Stimulated activated CD4-positive, alpha-beta T cell treated with anti-CD3 and anti-CD28 coated beads, TNF-alpha, amount 100 ng/mL, for 48 hours (primary cell): ENCODE measurements at places on chromosomes 12 and 14.

- DNase-seq, result no peak
These were observed 126.9 kb downstream of the KTN1 start for GRCh38 chr14:55706893-55707292.

DNA sequence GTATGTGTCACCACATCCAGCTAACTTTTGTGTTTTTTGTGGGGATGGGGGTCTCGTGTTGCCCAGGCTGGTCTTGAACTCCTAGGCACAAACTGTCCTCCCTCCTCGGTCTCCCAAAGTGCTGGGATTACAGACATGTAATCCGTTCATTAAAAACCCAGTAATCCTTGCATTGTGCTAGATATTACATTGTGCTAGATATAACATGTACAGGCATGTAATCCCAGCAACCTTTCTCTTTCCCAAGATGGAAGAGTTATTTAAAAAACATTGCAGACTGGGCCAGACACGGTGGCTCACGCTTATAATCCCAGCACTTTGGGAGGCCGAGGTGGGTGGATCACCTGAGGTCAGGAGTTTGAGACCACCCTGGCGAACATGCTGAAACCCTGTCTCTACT, 19.7 kb downstream of the ELK3 start:
- DNase-seq, result no peak

DNA sequence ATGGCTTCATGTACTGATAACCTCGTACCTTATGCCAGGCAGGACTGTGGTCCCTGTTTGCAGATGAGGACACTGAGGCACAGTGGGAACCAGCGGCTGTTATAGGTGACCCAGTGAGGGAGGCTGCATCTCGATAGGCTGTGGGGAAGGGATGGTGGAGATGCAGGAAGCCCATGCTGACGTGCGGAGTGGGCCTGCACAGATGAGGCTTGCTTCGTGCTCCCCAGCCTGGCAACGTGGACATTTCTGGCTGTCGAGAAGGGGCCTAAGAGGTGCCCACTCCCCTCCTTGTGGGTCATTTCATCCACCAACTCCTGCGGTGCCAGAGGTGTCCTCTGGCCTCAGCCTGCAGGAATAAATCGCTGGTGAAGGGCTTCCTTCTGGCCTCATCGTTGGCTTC, 107.4 kb downstream of the SLC25A47 start:
- no peak for DNase-seq

DNA sequence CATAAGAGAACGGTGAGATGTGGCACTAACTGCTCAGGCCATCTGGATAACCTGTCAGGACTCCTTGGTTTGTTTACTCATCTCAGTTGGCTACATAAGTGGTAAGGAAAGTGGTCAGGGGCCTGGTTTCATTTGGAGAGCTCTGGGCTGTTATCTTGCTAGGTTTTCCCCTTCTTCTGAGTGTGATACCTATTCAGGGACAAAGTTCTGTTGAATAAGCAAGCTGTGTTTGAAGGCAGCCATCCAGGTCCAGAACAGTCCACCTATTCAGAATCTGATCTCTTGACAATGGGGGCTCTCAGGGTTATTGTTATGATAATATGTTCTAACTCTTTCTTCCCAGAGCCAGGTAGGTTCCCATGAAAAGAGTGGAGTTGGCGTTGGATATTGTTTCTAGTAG, 194.9 kb downstream of the PAH start:
- no peak for DNase-seq

GRCh38 chr14:105484069-105484996, 2.4 kb upstream of the CRIP1 start:
- no peak for DNase-seq

GRCh38 chr14:30957813-30958370, 67.6 kb upstream of the AP4S1 start:
- no peak for DNase-seq

GRCh38 chr12:65560286-65560685, 264.0 kb upstream of the HMGA2 start:
- no peak for DNase-seq

- no peak for DNase-seq
These were observed 9.0 kb downstream of the ADCY6 start for GRCh38 chr12:48779869-48780268.

- no peak for DNase-seq
These were observed 9.1 kb downstream of the RAB2B start for GRCh38 chr14:21467616-21468015.

DNA sequence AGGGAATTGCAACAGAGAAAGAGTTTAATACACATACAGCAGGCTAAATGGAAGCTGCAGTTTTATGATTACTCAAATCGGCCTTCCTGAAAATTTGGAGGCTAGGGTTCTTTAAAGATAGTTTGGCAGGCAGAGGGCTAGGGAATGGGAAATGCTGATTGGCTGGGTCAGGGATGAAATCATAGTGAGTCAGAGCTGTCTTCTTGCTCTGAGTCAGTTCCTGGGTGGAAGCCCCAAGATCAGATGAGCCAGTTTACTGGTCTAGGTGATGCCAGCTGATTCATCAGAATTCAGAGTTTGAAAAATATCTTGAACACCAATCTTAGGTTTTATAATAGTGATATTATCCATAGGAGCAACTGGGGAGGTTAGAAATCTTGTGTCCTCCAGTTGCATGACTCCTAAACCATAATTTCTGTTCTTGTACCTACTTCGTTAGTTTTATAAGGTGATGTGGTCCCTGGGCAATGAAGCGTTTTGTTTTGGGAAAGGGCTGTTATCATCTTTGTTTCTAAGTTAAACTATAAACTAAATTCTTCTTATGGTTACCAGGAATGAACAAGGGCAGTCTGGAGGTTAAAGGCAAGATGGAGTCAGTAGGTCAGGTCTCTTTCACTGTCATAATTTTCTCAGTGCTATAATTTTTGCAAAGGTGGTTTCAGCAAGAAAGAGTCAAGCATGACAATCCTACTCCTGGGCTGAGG, 257.8 kb upstream of the CCDC196 start:
- DNase-seq, result peak; percentile 27

GRCh38 chr12:122604993-122605392, 77.9 kb downstream of the KNTC1 start:
- no peak for DNase-seq

DNA sequence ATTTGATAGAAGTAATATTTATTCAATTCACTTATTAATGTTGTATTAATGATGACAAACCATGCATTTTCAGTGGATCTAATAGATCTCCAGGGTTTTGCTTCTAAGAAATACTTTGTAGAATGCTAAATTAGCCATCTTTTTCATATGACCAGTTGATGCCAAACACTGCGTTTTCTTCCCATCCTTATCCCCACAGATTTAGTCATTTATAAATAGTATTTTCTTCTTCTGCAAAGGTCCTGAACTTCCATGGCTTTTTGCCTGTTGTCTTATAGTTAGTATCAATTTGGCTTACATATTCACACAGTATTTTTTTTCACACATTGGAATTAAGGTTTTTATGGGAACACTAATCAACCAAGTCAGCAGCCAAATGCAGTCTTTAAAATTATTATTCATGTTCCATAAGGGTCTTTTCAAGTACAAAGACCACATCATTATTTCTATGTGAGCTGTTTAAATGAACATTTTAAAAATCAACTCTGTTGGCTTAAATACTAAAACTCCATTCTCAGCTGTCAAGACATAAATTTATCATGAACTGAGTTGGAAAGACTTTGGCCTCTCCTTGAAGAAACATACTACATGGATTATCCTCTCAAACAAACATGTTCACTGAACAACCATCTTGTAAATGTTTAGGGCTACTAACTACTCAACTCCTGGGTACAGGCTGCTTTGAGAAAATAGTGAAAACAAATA, 1278.4 kb upstream of the FLRT2 start:
- no peak for DNase-seq

DNA sequence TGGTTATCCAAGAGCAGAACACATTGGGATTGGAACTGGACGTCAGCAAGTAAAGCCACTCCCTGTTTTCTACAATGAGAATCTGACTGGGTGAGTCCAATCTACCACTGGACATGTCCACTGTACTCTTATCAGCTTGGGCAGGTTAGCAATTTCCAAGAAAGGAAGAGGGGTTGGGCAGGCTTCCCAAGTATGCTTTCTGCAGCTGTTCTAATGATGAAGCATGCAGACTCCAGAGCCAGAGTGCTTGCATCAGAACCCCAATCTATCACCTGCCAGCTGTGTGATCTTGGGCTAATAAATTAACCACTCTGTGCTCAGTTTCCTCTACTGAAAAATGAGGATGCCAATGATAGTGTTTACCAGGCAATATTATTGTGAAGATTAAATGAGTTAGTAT, 92.0 kb downstream of the EMP1 start:
- no peak for DNase-seq

GRCh38 chr12:50597200-50598195, 92.7 kb downstream of the DIP2B start:
- DNase-seq, result peak; percentile 41

DNA sequence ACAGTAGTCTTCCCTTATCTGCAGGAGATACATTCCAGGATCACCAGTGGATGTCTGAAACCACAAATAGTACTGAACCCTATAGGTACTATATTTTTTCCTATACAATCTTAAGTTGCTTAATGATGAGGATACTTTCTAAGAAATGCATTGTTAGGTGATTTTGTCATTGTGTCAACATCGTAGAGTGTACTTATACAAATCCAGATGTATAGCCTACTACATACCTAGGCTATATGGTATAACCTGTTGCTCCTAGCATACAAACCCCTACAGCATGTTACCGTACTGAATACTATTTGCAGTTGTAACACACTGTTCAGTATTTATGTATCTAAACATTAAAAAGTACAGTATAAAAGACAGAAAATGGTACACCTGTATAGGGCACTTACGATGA, 165.9 kb downstream of the SLC35F4 start:
- no peak for DNase-seq

DNA sequence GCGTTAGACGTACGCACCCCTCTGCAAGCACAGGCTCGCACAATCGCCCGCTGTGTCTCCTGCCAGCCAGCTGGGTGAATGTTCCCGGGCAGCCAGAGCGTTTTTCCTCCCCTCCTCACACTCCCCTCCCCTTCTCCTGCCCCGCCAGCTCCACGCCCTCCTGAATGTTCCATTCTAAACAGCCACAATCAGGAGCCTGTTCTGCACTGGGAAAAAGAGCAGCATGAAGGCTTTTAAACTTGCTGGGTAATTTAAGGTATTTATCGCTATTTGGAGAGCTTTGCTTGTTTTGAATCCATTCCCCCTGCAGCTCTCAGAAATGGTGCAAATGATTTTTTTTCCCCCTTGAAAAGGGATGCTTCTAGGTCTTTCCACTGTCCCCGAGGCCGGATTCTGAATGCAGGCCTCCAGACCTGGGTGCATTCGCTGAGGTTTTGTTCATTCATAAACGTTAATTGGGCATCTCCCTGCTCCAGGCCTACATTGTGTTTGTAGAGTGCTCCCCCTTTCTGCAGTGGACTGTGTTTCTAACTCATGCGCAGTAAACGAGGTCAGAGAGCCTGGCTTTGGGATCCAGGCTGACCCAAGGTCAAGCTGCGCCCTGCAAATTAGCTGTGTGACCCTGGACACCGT, 212.5 kb downstream of the CHST11 start:
- no peak for DNase-seq

DNA sequence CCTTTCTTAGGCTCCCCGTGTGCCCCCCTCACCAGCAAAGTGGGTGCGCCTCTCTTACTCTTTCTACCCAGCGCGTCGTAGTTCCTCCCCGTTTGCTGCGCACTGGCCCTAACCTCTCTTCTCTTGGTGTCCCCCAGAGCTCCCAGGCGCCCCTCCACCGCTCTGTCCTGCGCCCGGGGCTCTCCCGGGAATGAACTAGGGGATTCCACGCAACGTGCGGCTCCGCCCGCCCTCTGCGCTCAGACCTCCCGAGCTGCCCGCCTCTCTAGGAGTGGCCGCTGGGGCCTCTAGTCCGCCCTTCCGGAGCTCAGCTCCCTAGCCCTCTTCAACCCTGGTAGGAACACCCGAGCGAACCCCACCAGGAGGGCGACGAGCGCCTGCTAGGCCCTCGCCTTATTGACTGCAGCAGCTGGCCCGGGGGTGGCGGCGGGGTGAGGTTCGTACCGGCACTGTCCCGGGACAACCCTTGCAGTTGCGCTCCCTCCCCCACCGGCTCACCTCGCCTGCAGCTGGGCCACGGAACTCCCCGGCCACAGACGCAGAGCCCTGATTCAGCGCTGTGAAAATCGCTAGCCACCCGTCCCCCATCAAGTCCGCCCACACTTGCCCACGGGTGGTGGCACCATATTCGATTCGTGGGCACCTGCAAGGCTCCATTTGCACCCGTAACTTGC, 1.3 kb downstream of the TMEM233 start:
- no peak for DNase-seq

- no peak for DNase-seq
These were observed 22.7 kb upstream of the TEX22 start for GRCh38 chr14:105375635-105376057.

- no peak for DNase-seq
These were observed 371 bp upstream of the SHMT2 start for GRCh38 chr12:57229046-57229633.

GRCh38 chr12:26851031-26851809, 18.2 kb upstream of the ITPR2 start:
- DNase-seq, result no peak

DNA sequence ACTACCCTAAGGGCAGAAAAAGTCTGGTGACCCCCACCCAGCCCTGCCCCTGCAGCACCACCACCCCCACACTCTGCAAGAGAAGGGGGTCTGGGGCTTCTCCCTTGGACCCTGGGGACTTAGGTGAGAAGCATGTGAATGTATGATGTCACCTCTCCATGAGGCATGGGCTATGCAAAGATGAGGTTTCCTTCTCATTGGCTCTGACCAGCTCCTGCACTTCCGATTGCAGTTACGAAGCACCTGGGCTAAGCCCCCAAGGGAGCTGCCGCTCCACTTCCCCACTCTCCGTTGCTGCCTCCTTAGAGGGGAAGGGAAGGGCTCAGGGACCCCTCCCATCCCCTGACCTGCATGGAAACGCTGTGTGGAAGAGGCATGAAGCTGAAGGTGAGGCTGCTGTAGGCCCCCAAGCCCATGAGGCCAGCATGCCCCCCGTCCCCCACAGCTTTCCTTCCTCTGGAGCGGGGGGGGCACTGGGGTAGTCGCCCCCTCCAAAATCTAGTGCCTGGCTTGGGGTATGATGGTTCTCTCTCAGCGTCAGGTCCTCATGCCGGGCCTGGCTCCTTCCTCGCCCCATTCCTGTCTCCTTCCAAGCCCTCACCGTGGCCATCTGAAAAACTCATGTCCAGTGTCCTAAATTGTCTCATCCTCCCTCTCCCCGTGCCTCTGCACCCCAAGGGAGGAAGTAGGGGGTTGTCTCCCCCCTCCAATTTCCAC, 5.5 kb upstream of the DDX23 start:
- DNase-seq, result no peak

GRCh38 chr14:104319491-104320241, 181.3 kb downstream of the KIF26A start:
- DNase-seq, result no peak

DNA sequence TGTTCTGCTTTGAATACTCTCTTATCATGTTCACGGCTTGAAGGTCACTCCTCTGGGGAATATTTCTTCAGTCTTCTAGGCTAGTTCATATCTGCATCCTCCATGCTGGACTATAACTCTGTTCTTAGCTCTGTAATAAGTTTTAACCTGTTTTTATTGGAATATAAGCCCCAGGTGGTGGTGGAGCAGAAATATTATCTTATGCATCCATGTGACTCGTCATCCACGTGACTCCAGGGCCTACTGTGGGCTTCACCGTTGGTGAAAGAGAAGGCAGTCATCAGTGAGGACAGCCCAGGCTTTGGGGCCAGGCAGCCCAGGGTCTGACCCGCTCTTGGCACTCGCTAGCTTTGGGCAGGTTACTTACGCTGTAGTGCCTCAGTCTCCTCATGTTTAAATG, 87.1 kb downstream of the ETNK1 start:
- no peak for DNase-seq

- no peak for DNase-seq
These were observed 62.3 kb upstream of the DDX11 start for GRCh38 chr12:31011336-31011735.

GRCh38 chr12:53518381-53518780, 11.1 kb upstream of the NPFF start:
- DNase-seq, result no peak
